ENCODE measurements at places on chromosomes 16 and 17.

DNA sequence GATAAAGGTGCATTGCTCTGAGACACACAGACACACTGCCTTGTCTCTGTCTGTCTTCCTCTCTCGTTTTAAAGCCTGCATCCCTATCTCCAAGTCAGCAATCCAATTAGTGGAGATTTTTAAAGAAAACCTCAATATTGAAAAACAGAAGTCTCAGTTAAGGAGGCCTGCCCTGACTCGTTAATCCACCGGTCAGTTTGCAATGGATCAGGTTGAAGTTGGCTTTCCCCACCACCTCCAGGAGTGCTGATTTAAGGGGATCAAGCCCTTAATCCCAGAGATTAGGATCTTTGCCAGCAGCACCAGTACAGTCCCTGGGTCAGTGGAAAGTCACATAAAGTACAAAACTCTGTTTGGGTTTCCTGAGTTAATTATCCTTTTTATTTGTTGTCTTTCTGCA lies 271.1 kb upstream of the ASIC2 start:
- DNase-seq: no peak

DNA sequence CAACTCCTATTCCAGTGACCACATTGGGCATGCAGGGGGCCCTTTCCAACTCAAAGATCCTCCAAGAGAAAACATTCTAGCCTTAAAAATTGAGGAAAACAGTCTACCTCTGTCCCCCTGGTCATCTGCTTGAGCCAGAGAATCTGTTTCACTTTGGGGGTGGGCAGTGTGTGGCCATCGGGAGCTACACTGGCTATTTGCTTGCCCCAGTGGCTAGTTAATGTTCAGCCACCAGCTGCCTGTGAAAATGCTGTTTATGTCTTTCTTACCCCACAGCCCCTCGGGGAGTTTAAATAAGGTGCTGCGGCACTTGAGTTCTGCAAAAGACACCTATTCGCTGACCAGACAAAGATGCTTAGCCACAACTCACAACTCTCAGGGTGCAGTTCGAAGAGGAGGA lies 43.4 kb downstream of the GNAO1 start:
- no peak for DNase-seq

- DNase-seq: no peak
Measured at GRCh38 chr17:76405967-76406647, 21.7 kb downstream of the SPHK1 start.

- DNase-seq: no peak
Measured at GRCh38 chr17:43372273-43372911, 26.4 kb upstream of the ARL4D start.

DNA sequence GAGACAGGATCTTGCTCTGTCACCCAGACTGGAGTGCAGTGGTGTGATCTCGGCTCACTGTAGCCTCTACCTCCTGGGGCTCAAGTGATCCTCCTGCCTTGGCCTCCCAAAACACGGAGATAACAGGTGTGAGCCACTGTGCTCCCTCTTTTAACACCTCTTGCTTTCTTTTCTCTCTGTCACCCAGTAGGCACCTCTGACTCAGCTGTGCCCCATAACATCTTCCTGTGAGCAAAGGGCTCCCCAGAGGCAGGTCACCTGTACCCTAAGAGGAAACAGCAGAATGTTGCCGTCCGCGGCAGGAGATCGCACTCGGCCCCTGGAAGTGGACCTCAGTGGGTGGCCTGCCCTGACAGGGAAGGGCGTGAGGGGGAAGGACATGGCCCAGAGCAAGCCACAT lies 918 bp upstream of the NLRC3 start:
- no peak for DNase-seq

GRCh38 chr16:83723901-83724300 lies 83.9 kb upstream of the HSBP1 start:
- no peak for DNase-seq

DNA sequence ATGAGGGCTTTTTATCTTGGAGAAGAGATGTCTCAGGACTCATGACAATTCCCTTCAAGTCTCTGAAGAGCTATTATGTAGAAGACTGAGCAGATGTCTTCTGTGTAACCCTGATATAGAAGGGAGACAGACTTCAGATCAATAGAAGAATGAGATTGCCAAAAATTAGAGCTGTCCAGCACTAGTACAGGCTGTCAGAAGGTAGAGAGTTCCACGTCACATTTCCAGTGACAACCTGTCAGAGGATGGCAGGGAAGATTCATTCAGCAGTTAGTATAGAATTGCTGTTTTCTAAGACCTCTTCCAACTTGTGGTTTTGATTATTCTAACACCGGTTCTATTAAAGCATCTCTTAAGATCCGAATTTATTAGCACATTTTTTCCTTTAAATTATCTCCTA lies 520.6 kb downstream of the RBFOX1 start:
- DNase-seq: no peak

- DNase-seq: no peak
Measured at GRCh38 chr17:35006961-35007360, 26.6 kb downstream of the LIG3 start.

DNA sequence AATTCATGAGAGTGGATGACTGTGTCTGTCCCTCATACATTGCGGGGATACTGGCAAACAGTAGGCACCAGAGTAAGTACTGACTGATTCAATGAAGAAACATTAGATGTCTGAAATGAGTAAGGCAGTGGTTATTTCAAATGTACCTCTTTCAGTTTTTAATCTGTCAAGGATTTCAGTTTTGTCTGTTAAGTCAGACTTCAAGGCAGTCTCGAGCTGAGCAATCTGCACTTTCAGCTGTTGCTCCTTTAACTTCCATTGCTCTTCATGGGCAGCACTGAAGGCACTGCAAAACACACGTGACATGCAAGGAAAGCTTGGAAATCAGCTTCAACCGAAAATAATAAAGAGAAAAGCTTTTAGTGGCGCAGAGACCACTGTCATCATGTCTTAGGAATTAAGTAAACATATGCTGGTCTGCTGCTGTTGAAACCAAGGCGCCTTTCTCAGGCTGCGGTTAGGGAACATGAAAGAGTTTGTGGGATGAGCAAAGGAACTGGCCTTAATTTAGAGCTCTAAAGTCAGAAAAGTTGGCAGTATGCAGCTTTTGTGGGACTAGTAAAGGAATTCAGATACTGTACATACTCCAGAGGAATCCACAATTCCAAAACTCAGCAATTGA lies 38.8 kb downstream of the RPGRIP1L start:
- DNase-seq: no peak

GRCh38 chr17:77197115-77197514 lies 56.3 kb downstream of the SEC14L1 start:
- DNase-seq: no peak

DNA sequence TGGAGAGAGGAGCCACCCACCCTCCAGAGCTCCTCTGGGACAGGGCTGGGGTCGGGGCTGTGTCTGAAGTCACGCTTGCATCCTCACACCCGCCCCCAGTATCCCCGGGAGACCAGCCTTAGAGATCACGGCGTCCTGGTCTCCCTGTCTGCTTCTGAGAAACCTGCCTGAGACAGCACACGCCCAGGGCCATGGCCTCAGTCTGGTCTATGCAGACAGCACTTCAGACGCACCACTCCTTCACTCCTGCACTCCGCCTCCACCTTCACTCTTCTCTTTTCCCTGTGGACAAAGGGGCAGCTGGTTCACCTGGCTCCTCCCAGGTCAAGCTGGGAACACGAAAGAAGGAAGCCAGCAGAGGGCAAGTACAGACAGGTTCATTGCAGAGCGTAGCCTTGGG lies 248.0 kb upstream of the GSE1 start:
- DNase-seq: no peak

DNA sequence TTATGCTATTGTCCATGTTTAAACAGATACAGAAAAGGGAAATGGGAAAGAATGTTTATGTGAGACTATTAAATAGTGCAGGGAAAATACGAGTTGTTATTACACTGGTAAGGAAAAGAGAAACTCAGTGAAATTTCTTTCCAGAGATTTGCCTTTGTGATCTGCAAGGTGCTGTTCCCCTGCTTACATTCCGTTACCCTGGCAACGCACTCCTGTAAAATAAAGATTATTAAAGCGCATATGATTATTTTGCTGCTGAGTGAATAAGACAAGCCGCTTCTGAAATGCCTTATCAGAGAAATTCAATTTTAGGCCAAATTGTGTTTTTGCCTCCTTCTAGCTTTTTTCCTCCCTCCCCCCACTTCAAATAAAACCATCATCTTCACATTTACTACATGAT lies 328.6 kb upstream of the PMFBP1 start:
- DNase-seq: no peak

DNA sequence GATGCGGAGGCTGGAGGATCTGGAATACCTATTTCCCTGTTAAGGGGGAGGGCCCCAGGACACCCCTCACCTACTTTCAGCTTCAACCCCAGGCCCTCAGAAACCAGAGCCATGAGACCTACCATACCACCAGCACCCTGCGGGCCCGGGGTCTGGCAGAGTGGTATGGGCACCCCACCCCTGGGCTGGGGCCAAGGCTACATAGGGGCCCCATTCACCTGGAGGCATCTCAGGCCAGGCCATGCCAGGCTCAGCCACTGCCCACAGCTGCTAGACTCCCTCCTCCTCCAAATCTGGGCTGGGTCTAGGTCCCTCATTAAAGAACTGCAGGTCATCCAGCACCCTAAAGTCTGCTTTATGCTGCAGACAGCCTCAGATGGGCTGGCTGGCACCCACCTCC lies 9.0 kb downstream of the FNDC8 start:
- no peak for DNase-seq

GRCh38 chr16:50531359-50531758 lies 16.8 kb upstream of the NKD1 start:
- DNase-seq: no peak

DNA sequence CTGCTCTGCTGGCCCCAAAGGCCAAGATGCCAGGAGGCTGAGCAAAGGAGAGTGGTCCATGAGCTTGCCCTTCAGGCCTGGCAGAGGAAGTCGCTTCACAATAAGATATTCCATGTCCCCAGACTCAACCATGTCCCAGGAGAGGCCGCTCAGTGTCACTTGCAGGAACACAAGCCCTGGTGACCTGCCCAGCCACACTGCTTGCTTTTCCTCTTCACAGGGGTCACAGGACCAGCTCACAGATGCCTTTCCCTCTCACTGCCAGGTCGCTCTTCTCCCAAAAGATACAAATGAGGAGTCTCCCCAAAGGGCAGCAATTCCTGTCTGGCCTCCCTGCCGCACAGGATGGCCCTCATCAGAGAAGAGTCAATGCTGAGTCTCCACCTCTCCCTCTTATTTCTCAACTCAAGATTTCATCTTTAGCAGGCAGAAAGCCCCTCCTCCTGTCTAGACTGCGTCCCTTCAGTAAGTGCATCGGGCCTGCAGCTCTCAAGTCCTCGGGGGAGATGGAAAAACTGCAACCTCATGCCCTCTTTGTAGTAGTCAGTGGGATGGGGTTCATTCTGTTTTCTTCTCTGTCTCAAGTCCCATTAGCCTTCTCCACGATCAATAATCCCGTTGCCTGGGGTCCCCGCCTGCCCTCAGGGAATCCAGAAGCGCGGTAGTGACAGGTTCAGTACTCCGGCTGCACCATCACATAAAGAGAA lies 5.0 kb downstream of the JUP start:
- DNase-seq: no peak

GRCh38 chr16:4892361-4893102 lies 44.4 kb downstream of the PPL start:
- DNase-seq: no peak

DNA sequence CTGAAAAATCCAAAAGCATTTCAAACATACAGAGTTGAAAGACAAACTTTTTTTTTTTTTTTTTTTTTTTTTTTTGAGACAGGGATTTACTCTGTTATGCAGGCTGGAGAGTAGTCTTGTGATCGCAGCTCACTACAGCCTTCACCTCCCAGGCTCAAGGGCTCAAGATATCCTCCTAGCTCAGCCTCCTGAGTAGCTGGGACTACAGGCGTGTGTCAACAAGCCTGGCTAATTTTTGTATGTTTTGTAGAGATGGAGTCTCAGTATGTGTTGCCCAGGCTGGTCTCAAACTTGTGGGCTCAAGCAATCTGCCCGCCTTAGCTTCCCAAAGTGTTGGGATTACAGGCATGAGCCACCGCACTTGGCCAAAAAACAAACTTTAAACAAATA lies 64.2 kb upstream of the KIFC3 start:
- DNase-seq: no peak
